Activated CD4-positive, alpha-beta T cell treated with anti-CD3 and anti-CD28 coated beads, Interleukin-10, Interleukin-2, amounts not matched to agents 100 ng/mL and 50 ng/mL, durations not matched to agents 16 hours and 8 hours (primary cell): ENCODE measurements at places on chromosomes 13 and 19.

GRCh38 chr13:29065142-29065541 lies 245.0 kb downstream of the MTUS2 start:
- DNase-seq = peak; percentile 28

- no peak for DNase-seq
Observed at GRCh38 chr13:52599848-52600603, 42.2 kb upstream of the HNRNPA1L2 start.

GRCh38 chr19:28393574-28394336 lies 819.2 kb downstream of the UQCRFS1 start:
- no peak for DNase-seq

DNA sequence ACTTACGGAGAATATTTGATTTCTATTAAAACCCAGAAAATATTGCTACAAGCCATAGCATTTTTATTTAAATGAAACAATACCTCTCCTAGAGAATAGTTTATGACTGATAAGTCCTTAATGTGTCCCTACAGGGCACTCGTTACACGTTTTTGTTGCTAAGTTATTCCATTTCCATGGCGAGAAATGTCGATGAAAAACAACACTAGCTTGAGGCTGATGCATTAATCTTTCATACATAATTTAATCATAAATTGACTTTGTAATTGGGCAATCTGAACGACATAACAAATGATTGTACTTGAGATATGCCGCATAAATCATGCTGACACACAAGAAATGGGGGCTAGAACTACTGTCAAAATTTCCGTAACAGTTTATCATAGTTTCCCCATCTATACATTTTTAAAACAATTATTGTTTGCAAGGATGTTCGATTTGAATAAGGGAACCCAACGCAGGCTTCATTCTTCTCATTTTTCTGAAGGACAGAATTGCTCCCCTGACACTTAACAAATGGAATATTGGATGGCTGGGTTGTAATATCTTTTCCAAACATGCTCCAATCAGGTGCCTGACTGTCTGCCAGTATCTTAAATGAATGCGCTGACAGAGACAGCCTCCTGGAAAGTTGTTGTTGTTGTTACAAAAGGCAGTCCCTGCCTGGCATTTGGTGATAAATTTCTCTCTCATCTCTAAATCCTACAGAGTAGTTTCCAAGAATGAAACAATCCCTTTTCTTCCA lies 61.9 kb downstream of the FLT1 start:
- no peak for DNase-seq

- DNase-seq = no peak
Observed at GRCh38 chr13:40442231-40442630, 224.2 kb downstream of the FOXO1 start.

DNA sequence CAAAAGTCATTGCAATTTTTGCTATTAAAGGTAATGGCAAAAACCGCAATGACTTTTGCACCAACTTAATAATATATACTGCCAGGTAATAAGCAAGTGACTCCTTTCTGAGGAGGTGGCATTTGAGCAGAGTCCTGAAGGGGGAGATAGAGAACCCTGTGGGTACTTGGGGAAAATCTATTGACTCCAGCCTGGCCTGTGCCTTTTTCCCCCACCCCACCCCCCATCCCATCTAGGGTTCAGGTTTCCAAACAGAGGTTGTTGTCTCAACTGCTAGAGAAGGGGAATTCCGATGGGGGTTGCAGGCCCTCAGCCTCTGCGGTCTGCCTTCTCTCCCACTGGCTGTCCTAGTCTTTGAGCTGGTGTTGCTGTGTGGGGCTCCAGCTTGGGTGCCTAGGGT lies 11.5 kb downstream of the S1PR2 start:
- DNase-seq = peak; percentile 57

- no peak for DNase-seq
Observed at GRCh38 chr13:112959701-112960542, 9.1 kb upstream of the MCF2L start.

- DNase-seq = no peak
Observed at GRCh38 chr19:31451686-31452330, 102.6 kb upstream of the TSHZ3 start.

- DNase-seq = peak; percentile 64
Observed at GRCh38 chr13:41013835-41014234, 5.3 kb downstream of the ELF1 start.

- no peak for DNase-seq
Observed at GRCh38 chr19:45078390-45079062, 534 bp upstream of the GEMIN7 start.

DNA sequence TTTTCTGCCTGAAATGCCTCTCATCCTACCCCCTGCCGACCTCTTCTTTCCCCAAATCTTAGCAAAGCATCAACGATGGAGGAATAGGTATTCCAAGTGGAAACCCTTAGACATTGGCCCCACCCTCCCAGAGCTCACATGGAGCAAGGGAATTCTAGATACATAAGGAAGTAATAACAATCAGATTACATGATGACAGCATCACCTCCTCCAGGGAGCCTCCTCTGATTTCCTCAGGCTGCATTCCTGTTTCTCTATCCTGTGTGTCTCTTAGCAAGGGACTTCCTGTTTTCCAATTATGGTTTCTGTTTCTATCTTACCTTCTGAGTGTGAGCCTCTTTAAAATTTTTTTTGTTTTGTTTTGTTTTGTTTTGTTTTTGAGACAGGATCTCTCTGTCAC lies 246.6 kb downstream of the TSHZ3 start:
- no peak for DNase-seq

- DNase-seq = no peak
Observed at GRCh38 chr19:4386041-4386782, 14.1 kb downstream of the SH3GL1 start.

GRCh38 chr13:36608474-36608873 lies 65.3 kb upstream of the SERTM1 start:
- DNase-seq = no peak

DNA sequence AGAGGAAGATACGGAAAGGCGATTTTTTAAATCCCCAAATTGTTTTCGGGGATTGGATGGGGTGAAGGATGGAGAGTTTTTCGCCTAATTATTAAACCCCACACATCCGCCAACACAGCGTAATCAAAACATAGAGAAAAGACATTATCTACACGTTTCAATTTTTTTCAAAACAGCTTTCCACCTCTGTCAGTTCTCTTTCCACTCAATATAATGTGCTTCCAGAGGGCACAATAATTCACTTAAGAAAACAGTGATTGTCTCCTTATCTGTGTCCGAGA lies 435 bp upstream of the OBI1 start:
- no peak for DNase-seq

- DNase-seq = peak; percentile 67
Observed at GRCh38 chr19:42433503-42434260, 6.5 kb upstream of the LIPE start.

GRCh38 chr19:15843203-15843893 lies 27.9 kb upstream of the OR10H1 start:
- no peak for DNase-seq

DNA sequence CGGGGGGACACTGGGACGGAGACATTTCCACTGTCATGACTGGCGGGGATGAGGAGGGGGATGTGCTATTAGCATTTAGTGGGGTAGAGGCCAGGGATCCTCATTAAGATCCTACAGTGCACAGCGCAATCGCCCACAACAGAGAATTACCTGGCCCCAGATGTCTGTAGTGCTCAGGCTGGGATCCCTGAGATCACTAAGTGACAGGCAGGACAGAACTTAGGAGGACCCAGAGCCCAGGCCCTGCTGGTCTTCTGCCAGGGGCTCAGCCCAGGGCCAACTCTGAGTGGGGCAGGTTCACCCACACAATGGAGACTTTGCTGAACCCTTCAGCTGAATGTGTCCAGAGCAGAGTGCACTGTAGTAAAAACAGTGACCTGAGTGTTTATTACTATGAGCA lies 4.6 kb downstream of the RANBP3 start:
- no peak for DNase-seq

DNA sequence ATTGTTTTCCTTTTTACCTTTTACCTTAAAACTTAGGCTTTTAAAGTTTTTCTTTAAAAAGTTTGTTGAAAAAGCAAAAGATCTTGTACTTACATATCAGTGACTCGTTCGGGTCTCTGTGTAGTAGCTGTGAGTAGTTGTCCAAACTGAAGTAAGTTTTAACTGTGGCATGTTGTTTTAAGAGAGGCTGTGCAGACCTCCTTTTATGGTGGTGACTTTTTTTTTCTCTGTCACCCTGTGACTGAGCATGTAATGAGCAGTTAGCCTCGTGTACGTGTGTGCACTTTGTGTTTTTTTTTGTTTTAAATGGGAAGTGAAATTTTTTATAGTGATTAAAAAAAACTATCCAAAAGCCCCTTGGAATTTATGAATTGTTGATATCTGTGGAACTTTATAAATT lies at the start of gene GPR183:
GPR183 (minus strand) TSS at position 153 of the 400 bp plus-strand sequence. CDS start 11,254 bp downstream, outside the sequence.
- peak; percentile 83 for DNase-seq

DNA sequence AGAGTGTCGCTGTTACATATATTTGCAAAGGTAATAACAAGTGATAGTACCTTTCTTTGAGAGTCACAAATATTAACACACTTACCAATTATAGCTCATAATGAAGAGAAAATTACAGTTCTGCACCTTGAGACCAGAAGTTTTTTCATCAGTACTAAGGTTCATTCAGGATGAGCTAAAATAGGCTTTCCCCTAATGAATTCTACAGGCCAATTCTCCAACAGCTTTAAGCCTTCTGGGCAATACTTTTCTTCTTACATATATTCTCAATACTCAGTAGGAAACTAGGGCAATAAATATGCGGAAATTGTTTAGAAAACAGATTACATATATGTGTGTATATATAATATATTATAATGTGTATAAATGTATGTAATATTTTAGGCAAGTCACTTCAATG lies 2672.8 kb upstream of the PCDH20 start:
- DNase-seq = no peak

DNA sequence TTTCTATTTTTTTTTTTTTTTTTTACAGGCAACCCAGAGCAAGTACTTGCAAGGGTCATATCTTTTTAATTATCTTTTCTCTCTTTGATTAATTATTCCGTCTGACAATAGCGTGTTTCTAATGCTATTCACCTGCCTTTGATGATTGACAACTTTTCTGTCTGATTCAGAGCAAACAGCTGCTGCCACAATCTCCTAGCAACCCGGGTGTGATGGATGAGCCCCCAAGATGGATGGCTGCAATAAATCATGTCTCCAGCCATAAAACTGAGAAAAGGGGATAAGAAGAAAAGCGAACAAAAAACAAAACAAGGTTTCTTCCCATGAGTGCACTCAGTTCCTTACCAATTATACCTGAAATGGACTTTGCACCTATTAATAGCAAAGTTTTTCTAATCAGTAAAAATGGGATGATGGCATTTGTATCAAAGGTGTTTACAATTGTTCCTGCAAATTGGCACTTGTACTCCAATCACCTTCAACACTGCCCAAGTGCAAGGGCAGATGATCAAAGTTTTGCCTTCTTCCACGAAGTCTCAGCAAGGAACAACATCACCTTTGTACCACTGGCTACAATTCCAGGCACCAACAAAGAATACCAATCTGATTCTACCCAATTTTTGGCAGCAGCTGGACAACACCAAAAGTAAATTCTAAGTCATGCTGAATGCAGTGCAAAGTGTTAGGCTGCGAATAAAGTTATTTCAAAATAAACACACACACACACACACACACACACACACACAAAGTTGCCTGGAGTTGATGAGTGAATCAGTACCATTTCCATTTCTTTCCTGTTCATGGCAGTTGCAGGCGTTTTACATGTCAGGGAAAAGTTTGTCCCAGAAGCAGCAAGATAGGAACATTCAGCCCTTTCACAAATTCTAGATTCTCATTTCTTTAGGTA lies 12.0 kb downstream of the TSHZ3 start:
- no peak for DNase-seq

DNA sequence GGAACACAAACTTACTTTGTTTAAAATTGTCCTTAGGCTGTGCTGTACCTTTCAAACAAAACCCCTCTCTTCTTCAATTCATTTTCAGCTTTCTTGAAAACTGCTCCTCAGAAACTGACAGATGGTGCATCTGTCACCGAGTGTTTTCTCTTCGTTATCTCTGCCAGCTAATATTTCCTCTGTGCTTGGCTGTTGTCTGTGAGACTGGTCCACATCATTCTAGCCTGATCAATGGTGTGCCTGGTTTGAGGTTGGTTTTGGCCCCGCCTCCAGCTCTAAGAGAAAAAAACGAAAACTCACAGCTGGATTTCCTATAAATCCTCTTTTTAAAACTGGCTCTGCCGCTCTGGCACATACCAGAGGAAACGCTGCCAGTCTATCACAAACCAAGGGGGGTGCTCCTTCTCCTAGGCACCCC lies 79.7 kb downstream of the STARD13 start:
- peak; percentile 38 for DNase-seq

DNA sequence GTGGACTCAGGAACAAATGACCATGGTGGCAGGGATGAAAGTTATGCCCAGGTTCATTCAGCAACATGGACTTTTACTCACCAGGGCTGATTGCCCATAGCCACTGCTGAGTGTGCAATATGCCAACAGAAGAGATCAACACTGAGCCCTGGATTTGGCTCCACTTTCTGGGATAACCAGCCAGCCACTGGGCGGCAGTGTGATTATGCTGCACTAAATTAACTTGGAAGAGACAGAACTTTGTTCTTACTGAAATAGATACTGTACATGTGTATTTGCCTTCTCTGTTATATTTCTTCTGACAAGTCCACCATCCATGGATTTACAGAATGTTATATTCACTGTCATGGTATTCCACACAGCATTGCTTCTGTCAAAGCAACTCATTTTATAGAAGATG lies 257.4 kb downstream of the TDRD3 start:
- DNase-seq = no peak

DNA sequence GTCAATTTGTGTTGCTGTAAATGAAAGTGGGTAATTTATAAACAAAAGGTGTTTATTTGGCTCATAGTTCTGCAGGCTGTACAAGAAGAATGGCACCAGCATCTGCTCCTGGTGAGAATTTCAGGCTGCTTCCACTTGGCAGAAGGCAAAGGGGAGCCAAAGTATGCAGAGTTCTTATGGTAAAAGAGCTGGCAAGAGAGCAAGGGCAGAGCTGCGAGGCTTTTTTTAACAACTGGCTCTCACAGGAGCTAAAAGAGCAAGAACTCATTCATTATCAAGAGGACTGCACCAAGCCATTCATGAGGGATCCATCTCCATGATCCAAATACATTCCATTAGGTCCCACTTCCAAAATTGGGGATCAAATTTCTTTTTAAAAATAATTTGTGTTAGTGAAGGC lies 1712.7 kb downstream of the SLITRK5 start:
- no peak for DNase-seq

DNA sequence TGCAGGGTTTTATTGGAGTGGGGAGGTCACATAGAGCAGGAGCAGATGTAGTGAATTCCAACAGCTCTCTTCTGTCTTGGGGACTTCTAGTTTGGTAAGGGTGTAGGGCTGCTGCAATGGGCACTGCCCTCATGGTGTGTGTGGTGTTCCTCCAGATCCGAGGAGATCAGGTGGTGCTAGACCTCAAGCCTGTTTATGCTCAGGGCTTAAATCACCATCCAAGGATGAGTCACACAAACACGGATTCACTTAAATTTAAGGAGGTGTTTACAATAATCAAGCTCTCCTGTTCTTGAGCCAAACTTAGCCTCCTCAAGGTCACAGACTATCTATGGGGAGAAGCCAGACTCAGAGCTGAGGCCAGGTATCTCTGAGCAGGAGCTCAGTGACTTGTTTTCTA lies 23.0 kb downstream of the HS6ST3 start:
- DNase-seq = no peak

GRCh38 chr19:44752816-44753625 lies 4.5 kb downstream of the BCL3 start:
- peak; percentile 98 for DNase-seq
